Breast epithelium (tissue), 4 donors: ENCODE measurements at places on chromosomes 2 and 18. TPM values are rescaled to one million over a fixed set of nuclear protein-coding genes. Genes with fewer than 3 reads are reported as not detected.

The IL36RN gene
- total RNA-seq: not detected

The RGPD4 gene
- total RNA-seq: not detected

The DHRS9 gene
- total RNA-seq: 3.3 TPM

The SLC9A4 gene
- total RNA-seq: not detected

The CRYBA2 gene
- not detected for total RNA-seq

The EFEMP1 gene
- 273 TPM for total RNA-seq

The SLC23A3 gene
- 2.0 TPM for total RNA-seq

The POTEI gene
- 0.98 TPM for total RNA-seq

The ZBTB7C gene
- total RNA-seq: 5.6 TPM

- no peak for DNase-seq
Measured at GRCh38 chr18:48399303-48400075, 9.7 kb downstream of the ZBTB7C start.

DNA sequence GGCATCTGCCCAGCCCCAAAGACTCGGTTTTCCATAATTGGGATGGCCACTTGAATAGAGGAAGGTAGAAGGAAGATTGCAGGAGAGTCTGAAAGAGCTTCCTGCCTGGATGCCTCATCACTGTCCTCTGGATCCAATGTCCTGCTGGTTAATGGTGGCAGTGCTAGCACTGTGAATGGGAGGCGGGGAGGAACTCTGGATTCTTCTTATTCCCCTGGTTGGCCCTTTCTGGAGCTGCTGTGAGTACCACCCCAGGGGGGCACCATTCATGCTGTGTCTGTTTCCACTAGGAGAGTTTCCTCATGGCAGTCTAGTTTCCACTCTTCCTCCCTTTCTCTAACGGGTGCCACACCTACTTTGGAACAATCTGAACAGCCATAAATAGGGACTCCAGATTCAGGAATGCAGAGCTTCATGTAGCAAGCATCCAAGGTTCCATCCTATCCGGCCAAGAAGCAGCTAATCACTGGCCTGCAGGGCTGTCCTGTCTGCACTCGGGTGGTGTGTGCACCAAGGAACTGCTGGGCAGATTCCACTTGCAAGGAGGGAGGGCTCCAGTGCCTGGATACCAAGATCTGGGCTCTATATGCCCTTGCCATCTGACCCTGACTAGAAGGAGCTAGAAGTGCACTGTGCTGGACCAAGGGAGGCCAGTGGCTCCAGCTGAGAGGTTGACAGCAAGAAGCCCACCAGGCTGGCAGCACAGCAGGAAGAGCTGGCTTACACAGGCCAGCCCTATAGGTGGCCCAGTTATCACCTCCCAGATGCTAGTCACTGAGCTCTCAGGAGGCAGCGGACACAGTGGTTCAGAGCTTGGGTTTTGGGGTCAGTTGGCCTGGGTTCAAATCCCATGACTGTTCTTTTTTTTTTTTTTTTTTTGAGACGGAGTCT, 4.6 kb upstream of the ATOH8 start:
- DNase-seq: no peak

- DNase-seq: no peak
Measured at GRCh38 chr2:238228700-238229099, 11.1 kb downstream of the HES6 start.

DNA sequence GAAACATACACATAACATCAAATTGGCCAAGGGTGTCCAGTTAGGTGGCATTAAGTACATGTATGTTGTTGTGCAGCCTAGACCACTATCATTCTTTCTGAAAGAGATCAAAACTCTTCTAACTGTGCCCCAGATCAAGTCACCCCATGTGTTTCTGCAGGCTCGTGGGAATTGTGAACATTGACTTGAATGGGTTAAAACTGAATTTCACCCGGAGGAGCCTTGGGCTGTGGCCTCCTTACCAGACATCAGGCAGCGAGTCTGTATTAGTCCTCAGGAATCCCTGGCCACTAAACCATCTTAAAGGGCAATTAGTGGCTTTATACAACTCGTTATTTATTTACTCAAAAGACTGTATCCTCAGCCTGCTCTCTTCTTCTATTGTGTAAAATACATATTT, 149.0 kb upstream of the REV1 start:
- DNase-seq: no peak

- DNase-seq: no peak
Measured at GRCh38 chr18:27996801-27997272, 180.1 kb downstream of the CDH2 start.

GRCh38 chr2:238098901-238099713, 1.0 kb upstream of the ESPNL start:
- no peak for DNase-seq

DNA sequence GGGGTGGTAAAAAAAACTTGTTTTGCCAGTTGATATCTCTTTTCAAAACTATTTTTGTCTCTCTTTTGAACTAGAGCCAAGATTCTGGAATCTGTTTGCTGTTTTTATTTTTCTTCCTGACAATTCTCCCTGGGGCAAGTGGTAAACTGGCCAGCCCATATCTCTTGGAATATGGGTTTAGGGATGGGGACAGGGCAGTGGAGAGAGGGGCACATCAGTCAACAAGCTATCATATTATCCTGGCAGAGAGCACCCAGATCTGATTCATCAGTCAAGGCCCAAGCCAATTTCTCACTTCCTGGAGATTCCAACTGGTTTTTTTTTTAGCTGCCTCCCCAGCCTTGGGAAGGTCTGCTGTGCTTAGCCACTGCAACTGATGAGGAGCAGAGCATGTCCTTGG, 52.3 kb downstream of the ARHGAP28 start:
- no peak for DNase-seq

GRCh38 chr18:10860928-10861327, 288.4 kb downstream of the PIEZO2 start:
- DNase-seq: no peak

GRCh38 chr2:1502891-1503304, 89.6 kb downstream of the TPO start:
- DNase-seq: no peak

GRCh38 chr2:40405465-40405864, 46.4 kb downstream of the SLC8A1 start:
- DNase-seq: no peak
